ENCODE measurements at places on chromosomes 7 and 10.

DNA sequence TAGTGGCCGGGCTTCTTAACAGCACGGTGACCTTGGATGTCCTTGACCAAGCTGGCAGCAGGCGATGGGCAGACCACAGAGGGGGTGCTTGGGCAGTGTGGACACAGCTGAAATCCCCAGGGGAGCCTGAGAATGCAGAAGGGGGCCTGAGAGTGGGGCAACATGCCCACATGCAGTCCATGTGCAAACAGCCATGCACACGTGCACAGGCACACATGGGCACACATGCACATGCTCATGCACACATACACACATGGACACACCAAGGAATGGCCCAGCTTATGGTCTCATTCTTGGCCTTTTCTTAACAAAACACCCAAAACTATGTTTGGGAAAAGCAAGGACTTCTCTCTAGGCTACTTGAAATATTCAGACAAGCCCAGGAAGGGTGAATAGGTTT is 483.9 kb upstream of the MKI67 start:
- DNase-seq, result no peak

- DNase-seq, result no peak
Observed at GRCh38 chr7:80804589-80804988, 114.3 kb downstream of the SEMA3C start.

DNA sequence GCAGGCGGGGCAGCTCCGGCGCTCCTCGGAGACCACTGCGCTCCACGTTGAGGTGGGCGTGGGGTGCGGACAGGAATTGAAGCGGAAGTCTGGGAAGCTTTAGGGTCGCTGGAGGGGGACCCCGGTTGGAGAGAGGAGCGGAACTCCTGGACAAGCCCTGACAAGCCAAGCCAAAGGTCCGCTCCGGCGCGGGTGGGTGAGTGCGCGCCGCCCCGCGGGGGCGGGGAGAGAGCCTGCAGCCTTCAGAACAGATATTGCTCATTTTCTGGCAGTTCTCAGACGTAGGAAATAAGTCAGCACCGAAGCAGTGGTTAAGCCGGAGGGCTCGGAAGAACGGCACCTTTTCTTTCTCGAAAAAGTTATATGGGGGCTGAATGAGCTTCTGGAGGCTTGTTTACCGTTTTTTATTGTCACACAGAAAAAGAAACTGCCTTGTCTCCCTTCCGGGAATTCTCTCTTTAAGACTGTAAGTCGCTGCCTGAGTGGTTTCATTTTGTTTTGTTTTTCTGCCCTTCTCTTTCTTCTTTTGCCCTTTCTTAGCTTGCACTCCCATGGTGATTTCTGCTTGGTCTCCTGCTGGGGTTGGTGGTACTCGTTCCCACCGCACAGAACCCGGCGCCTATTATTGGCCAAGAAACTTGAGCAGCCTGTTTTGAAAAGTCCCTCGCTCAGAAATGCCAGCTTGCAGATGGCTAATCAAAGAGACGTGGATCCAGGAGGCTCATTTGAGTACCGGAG is 732 bp downstream of the FAS start:
- DNase-seq, result peak; percentile 78

DNA sequence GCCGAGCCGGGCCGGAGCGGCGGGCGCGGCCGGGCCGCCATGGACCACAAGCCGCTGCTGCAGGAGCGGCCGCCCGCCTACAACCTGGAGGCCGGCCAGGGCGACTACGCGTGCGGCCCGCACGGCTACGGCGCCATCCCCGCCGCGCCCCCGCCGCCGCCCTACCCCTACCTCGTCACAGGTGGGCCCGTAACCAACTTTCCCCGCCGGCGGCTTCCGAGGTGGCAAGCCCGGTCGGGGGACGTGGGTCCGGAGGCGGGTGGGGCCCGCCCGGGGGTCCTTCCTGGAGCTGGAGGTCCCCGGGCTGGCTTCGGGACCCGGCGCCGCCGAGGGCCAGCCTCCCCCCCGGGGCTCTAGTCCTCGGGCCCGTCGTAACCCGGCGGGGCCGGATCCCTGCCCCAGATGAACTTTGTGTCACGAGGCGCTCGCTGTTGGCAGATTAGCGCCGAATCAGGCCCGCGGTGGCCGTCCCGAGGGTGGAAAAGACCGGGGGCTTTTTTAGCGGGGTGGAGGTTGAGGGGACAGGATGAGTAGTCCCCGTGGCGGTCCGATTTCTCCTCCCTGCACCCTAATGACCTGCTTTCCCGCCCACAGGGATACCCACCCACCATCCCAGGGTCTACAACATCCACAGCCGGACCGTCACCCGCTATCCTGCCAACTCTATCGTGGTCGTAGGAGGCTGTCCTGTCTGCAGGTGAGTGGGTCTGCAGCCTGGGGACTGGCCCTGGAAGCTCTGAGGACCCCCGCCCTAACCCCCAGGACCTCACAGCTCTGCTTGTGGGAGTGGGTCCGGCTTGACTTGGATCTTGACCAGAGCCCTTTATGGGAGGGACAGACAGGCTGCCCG is 496 bp downstream of the BRI3 start:
- DNase-seq, result peak; percentile 50

- DNase-seq, result no peak
Observed at GRCh38 chr7:26668821-26669220, 195.6 kb downstream of the SKAP2 start.

DNA sequence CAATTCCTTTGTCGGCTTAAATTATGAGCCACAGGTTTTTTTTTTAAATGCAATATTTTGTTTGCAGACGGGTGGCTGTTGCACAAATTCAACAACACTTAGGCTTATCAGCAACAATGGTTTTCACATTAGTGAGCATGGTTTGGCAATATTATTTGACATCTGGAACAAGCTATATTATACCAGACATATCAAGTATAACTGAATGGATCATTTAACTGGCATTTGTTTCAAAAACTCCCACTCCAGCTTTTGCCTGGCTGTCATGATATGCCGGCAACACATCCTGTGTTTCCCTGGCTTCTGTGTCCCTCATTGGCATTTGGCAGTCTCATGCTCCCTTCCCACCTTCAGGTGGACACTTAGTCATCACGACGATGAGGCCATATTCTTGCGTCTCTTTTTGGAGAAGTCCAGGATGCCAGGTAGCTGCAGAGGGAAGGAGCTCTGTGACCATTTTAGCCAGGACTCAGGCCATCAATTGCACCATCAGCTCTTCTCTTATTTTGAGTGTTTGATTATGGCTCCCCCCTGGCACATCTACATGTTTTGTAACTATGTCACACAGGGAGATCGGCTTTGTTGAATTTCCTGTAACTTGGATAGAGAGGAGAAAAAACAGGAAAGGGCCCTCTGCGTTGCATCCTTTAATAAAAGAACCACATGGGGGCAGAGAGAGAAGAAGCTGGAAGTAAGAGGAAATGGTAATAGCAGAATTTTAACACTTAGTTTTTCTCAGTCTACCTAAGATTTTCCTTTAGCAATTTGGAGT is 413.9 kb downstream of the LRMDA start:
- no peak for DNase-seq

- no peak for DNase-seq
Observed at GRCh38 chr10:11118686-11119085, 101.0 kb downstream of the CELF2 start.

Measured in NAMALWA (cell line).